CD8-positive, alpha-beta memory T cell (primary cell): ENCODE measurements at places on chromosomes 1 and 21. TPM values are rescaled to one million over a fixed set of nuclear protein-coding genes. Genes with fewer than 3 reads are reported as not detected.
A peak's percentile ranks its signal among the peaks of the same experiment; 100 is the strongest.

The FMN2 gene
- polyA plus RNA-seq = not detected

The PLEKHA6 gene
- polyA plus RNA-seq = not detected

The GPN2 gene
- 18.8 TPM for polyA plus RNA-seq

The LCE7A gene
- not detected for polyA plus RNA-seq

The LRRC53 gene
- polyA plus RNA-seq = not detected

The KRTAP19-5 gene
- polyA plus RNA-seq = not detected

The TNFAIP8L2 gene
- 22.6 TPM for polyA plus RNA-seq

The HSD3B2 gene
- polyA plus RNA-seq = not detected

The SLC30A7 gene
- 12.7 TPM for polyA plus RNA-seq

DNA sequence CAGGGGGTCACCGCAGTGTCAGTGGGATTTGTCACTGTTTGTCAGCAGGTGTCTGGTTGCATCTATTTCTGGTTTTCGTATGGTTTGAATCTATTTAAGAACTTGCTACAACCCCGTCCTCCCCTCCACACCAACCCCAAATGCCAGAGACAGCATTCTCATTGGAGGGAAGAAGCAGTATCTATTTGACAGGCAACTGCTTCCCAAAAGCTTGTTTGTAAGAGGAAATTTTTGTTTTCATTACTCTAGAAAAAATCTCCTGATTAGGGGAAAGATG lies 54.4 kb downstream of the NR5A2 start:
- H3K4me1 ChIP-seq = no peaks in the 10 kb centered on the region
- peaks cover 7% of the 10 kb centered on the region for H3K27me3 ChIP-seq
- no peak overlapping the region for H3K4me3 ChIP-seq
- H3K27ac ChIP-seq = no peak overlapping the region
- DNase-seq = no peak
- no peaks in the 10 kb centered on the region for H3K36me3 ChIP-seq

GRCh38 chr1:209900734-209901133 lies 37.3 kb upstream of the SYT14 start:
- H3K27me3 ChIP-seq = no peaks in the 10 kb centered on the region
- no peak for DNase-seq
- H3K27ac ChIP-seq = no peak overlapping the region
- H3K36me3 ChIP-seq = no peaks in the 10 kb centered on the region
- H3K4me3 ChIP-seq = no peak overlapping the region

DNA sequence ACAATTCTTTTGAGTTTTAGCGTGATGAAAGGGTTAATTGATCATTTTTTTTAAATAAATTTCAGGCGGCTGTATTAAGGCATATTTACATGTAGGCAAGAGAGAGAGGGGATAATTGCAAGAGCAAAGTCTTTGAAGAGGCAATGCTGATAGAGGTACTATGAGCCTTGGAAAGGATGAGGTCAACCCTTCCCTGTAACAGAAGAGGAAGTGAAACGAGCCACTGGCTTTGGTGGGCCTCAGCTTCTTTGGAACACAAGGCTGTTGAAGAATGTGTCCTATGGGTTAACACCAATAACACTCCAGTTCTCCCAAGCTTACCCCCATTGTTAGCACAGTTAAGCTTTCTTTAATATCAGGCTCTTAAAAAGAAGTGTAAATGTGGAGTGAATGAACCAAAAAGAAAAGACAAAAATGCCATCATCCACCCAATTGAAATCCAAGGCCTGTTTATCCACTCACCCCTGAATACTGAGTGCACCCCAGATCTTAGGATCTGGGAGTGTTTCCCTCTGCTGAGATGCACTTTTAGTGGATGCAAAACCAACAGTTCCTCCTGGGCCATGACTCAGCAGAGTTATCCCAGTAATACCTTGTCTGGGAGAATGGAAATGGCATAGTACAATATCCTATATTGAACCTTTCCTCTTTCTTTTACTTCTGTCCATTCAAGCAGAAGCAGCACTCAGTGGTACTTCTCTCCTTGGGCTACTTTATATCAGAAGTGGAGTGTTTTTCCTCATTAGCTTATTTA lies 216.4 kb downstream of the SLC44A5 start:
- no peak for DNase-seq
- H3K36me3 ChIP-seq = no peaks in the 10 kb centered on the region
- H3K27me3 ChIP-seq = no peaks in the 10 kb centered on the region
- H3K4me3 ChIP-seq = no peak overlapping the region
- H3K27ac ChIP-seq = no peak overlapping the region

DNA sequence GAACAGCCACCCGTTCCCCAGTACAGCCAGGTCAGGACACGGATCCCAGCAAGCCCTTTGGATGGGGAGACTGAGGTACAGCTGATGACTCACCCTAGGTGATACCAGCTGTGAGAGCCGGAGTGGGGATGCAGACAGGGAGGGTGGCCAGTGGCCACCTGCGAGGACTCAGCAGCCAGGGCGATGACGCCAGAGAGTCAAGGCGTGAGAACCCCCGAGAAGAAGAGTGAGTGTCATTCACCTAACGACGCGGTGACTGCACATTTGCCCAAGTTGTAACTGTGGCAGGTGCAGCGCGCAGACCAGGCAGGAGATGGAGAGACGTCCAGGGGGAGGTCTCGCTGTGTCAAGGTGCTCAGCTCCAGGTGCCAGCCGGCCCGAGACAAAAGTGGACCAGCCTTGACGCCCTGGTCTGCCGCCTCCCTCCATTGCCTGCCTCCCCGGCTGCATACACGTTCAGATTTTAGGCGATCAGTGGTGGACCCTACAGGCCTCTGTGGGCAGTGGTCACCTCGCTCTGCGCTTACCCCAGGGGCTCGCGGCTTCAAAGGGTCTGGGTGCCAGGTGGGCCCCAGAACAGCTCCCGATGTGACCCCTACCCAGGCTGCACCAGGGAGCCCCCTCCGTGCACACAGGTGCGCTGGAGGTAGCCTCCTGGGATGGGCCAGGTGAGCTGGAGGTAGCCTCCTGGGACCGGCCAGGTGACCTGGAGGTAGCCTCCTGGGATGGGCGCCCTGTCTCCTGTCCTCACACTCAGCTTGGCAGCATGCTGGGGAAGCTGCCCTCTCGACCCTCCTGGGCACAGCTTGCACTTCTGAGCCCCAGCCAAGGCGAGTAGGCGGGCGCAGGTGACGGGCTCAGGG lies 11.9 kb downstream of the LRRC3 start:
- H3K27ac ChIP-seq = no peak overlapping the region
- H3K27me3 ChIP-seq = no peaks in the 10 kb centered on the region
- no peaks in the 10 kb centered on the region for H3K4me1 ChIP-seq

- no peak overlapping the region for H3K27ac ChIP-seq
- no peak for DNase-seq
- H3K27me3 ChIP-seq = no peaks in the 10 kb centered on the region
- no peak overlapping the region for H3K4me3 ChIP-seq
- no peaks in the 10 kb centered on the region for H3K4me1 ChIP-seq
- H3K36me3 ChIP-seq = peaks cover 42% of the 10 kb centered on the region
Observed at GRCh38 chr1:203839081-203839480, 22.3 kb upstream of the SNRPE start.

DNA sequence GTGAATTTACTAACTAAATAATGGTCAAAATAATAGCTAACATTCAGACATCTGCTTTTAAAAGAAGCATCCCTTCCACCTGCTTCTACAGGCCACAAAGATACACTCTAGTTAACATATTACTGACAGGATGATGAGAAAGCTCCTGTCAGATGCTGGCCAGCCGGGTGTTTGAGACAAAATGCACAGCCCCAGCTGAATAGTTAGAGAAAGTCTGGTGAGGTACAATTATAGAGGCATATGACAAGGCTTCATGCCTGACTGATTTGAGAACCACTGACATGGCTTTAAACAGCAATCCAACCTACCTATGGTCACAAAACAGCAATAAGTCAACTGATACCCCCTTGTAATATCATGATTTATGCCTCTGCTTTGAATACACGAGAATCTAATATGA lies 137.0 kb downstream of the DENND1B start:
- H3K4me1 ChIP-seq = no peaks in the 10 kb centered on the region
- H3K27ac ChIP-seq = no peak overlapping the region
- H3K4me3 ChIP-seq = no peak overlapping the region
- H3K36me3 ChIP-seq = no peaks in the 10 kb centered on the region
- no peaks in the 10 kb centered on the region for H3K27me3 ChIP-seq

- H3K27me3 ChIP-seq = no peaks in the 10 kb centered on the region
- DNase-seq = no peak
- no peaks in the 10 kb centered on the region for H3K4me1 ChIP-seq
- no peaks in the 10 kb centered on the region for H3K36me3 ChIP-seq
- no peak overlapping the region for H3K4me3 ChIP-seq
Observed at GRCh38 chr21:26061437-26061836, 109.1 kb downstream of the APP start.

GRCh38 chr1:153752571-153753195 lies 22.5 kb upstream of the SLC27A3 start:
- no peak overlapping the region for H3K4me3 ChIP-seq
- H3K27ac ChIP-seq = no peak overlapping the region
- peaks cover 67% of the 10 kb centered on the region for H3K36me3 ChIP-seq
- DNase-seq = no peak

DNA sequence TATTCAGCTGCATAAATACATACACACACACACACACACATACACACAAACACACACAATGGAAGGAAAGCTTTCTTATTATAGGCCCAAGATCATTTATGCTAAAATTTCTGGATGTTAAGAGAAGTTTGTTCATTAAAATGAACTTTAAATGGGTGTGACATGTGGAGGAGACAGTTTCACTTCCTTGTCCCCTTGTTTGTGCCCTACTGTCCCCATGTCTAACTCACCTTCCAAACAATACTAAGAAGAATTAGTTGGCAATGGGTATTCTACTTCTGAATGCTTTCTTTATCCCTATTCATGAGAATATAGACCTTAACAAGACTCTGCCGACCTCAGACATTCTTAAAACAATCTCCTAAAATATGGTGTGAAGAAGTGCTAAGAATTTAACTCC lies 63.5 kb upstream of the NRIP1 start:
- no peak overlapping the region for H3K27ac ChIP-seq
- H3K4me3 ChIP-seq = no peak overlapping the region
- DNase-seq = no peak
- no peaks in the 10 kb centered on the region for H3K36me3 ChIP-seq
- no peaks in the 10 kb centered on the region for H3K4me1 ChIP-seq

- H3K4me3 ChIP-seq = no peak overlapping the region
- DNase-seq = no peak
- H3K4me1 ChIP-seq = peaks cover 3% of the 10 kb centered on the region
- H3K27me3 ChIP-seq = no peaks in the 10 kb centered on the region
- H3K36me3 ChIP-seq = no peaks in the 10 kb centered on the region
- no peak overlapping the region for H3K27ac ChIP-seq
Observed at GRCh38 chr1:205128050-205128449, 6.3 kb upstream of the RBBP5 start.

GRCh38 chr1:241531195-241532161 lies 700 bp upstream of the KMO start:
- H3K27me3 ChIP-seq = no peaks in the 10 kb centered on the region
- peaks cover 4% of the 10 kb centered on the region for H3K4me1 ChIP-seq
- peak overlapping the region; percentile 34 for H3K27ac ChIP-seq
- DNase-seq = no peak
- no peaks in the 10 kb centered on the region for H3K36me3 ChIP-seq

GRCh38 chr1:198929961-198930599 lies 291.2 kb downstream of the PTPRC start:
- H3K27me3 ChIP-seq = no peaks in the 10 kb centered on the region
- H3K36me3 ChIP-seq = no peaks in the 10 kb centered on the region
- DNase-seq = no peak
- no peak overlapping the region for H3K27ac ChIP-seq
- H3K4me3 ChIP-seq = peak overlapping the region; percentile 53
- peaks cover 31% of the 10 kb centered on the region for H3K4me1 ChIP-seq

- no peak overlapping the region for H3K4me3 ChIP-seq
- H3K36me3 ChIP-seq = no peaks in the 10 kb centered on the region
- DNase-seq = no peak
- H3K4me1 ChIP-seq = no peaks in the 10 kb centered on the region
- no peaks in the 10 kb centered on the region for H3K27me3 ChIP-seq
Observed at GRCh38 chr1:208942394-208943130, 641.0 kb upstream of the CAMK1G start.

DNA sequence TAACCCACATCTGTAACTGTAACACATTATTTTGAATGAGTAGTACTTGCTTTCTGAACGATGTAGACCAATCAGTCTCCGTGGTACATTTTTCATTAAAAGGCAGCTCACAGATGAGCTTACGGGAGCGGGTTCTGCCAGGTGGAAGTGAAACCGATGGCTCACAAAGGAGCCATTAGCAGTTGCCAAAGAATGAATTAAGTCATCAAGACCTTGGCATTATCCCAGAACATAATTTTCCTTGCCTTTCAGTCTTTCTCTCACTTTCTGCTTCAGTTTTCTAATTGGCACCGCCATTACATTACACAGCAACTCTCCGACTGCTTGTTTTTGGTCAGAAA lies 33.5 kb upstream of the UTS2 start:
- H3K27me3 ChIP-seq = no peaks in the 10 kb centered on the region
- H3K4me1 ChIP-seq = no peaks in the 10 kb centered on the region
- H3K4me3 ChIP-seq = no peak overlapping the region
- no peak overlapping the region for H3K27ac ChIP-seq
- DNase-seq = no peak

- peaks cover 14% of the 10 kb centered on the region for H3K27me3 ChIP-seq
- no peak overlapping the region for H3K4me3 ChIP-seq
- DNase-seq = no peak
- H3K4me1 ChIP-seq = peaks cover 10% of the 10 kb centered on the region
- H3K36me3 ChIP-seq = no peaks in the 10 kb centered on the region
Observed at GRCh38 chr1:169426174-169426705, 1.0 kb downstream of the CCDC181 start.
